ENCODE measurements at places on chromosomes 3 and 15. TPM values are rescaled to one million over a fixed set of nuclear protein-coding genes. Genes with fewer than 3 reads are reported as not detected.

- DNase-seq, result no peak
These were observed 768.7 kb downstream of the TBL1XR1 start for GRCh38 chr3:176428552-176428951.

The ZNF860 gene
- total RNA-seq, result 2.8 TPM

- DNase-seq, result no peak
These were observed 94.6 kb upstream of the PLXNA1 start for GRCh38 chr3:126888186-126888760.

DNA sequence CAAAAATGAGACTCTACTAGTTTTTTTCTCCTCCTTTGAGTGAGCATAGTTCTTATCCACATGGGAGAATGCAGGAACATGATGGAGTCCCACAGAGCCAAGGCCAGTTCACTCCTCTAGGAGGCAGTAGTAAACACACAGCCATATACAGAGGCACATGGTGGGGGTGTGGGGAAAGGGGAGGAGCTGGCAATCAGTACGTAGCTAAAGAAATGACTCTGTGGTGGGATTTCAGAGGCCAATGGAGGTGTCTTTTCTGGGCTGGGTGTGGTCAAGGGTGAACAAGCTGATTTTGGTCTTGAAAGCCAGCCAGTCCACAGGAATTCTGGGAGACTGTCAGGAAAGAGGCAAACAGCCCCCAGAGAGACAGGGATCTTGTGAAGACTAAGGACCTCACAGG lies 6.6 kb upstream of the RAB11A start:
- DNase-seq, result no peak

GRCh38 chr3:40939741-40940130 lies 259.6 kb upstream of the CTNNB1 start:
- no peak for DNase-seq

The PPARG gene
- 0.94 TPM for total RNA-seq

The FOXP1 gene
- total RNA-seq, result 168 TPM

The SH3GL3 gene
- 186 TPM for total RNA-seq

The TRIM42 gene
- not detected for total RNA-seq

The LRTM1 gene
- not detected for total RNA-seq

DNA sequence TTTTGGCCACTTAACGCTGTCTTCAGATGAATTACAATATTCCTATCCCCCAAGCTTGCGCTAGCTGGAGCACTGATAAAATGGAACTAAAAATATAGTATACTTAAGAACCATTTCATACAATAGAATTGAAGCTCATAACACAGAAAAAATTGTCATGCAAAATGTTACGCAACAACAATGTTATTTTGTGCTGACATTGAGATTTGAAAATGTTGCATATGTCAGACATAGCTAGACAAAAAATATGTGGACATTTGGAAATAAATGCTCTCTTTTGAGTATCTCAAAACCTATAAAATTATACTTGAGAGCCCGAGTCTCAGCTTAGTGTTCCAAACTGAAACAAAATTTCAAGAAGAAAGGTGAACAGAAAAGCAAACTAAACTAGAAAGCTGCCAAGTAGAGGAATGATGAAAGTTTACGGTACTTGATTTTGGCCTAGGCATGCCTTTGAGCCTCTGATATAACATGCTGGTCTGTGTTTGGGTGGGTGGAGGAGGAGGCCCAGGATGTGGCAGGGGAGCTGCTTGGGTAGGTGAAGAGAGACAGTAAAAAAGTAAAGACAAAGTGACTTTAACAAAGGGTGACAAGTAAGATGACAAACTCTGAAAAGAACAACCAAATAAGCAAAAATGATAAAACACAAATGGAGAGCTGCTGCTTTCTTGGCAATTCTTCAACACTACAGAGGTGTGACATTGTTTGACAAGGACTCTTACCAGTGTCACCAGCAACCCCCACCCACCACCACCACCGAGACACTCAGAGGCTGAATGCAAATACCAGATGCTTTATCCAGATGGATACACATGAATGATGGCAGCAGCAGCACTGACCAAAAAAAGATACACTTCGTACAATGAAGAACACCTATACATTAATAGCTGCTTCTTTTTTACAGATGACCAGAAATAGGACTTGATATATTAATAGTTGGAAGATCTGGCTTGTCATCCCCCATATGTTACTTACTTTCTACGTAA lies 129.3 kb upstream of the FEZF2 start:
- no peak for DNase-seq

The UQCC5 gene
- total RNA-seq, result 4.1 TPM

DNA sequence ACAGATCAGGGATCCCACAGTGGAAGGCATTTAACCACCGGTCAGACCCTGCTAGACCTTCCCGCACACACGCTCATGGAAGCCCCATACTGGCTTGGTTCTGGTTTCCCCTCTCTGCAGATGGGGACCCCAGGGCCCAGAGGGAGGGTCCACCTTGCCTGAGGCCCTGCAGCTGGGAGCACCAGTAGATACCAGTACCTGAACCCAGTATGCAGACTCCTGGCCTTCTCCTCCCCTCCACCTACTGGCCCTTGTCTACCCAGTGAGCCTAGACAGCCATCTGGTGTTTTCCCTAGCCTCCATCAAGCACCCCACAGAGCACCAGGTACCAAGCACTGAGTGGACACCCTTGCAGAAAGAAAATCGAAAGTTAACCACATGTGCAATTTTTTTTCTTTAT lies 65.1 kb downstream of the MEGF11 start:
- no peak for DNase-seq

The LRRC57 gene
- total RNA-seq, result 16.2 TPM

- DNase-seq, result no peak
These were observed 238.1 kb downstream of the LPP start for GRCh38 chr3:188392076-188392475.

- DNase-seq, result no peak
These were observed 37.5 kb upstream of the IQSEC1 start for GRCh38 chr3:13110678-13111116.

DNA sequence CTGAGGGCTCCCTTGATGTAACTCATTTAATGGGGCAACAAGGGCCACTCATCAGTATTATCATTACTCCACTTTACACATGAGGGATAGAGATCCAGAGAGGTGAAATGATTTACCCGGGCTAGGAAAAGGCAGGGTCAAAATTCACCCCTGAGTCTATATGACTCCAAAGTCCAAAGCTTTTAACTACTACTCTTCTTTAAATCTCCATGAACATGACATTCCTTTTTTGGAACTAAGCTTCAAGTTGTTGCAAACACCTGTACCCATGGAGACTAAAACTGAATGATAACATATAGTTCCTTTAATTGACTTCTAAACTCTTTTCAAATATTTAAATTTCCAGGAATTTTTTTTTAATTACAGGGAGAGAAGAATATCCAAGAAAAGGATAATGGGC lies 292.9 kb upstream of the GADL1 start:
- DNase-seq, result no peak

DNA sequence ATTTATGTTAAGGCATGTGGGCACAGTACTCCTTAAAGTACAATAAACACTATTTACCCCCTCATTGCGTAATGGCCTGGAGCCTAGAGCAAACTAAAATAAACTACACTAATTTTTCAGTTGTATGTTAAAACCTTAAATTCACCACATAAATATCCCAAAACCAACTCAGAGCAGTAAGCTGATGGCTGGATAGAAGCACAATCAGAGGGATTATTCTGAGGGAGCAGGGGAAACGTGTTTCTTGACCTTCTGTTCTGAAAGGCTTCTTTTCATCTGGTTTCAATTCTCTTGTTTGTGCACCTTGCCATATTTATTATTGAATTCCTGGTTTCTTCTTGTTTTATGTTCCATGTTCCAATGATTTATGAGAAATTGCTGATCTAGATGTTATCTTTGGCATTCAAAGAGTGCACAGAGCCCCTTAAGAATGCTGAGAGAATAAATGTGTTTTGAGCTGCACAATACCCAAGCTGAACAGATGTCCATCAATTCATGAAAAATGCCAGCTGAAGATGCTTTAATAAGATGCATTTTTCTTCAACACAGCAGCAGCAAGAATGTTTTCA lies 29.6 kb downstream of the RPL22L1 start:
- DNase-seq, result no peak

The NDN gene
- 76.4 TPM for total RNA-seq

- no peak for DNase-seq
These were observed 43.2 kb downstream of the MAP2K5 start for GRCh38 chr15:67585681-67586080.

- DNase-seq, result no peak
These were observed 156.7 kb downstream of the KLF13 start for GRCh38 chr15:31483053-31483985.

The DPPA2 gene
- not detected for total RNA-seq

- DNase-seq, result no peak
These were observed 117.2 kb upstream of the LRIG1 start for GRCh38 chr3:66618066-66618465.

DNA sequence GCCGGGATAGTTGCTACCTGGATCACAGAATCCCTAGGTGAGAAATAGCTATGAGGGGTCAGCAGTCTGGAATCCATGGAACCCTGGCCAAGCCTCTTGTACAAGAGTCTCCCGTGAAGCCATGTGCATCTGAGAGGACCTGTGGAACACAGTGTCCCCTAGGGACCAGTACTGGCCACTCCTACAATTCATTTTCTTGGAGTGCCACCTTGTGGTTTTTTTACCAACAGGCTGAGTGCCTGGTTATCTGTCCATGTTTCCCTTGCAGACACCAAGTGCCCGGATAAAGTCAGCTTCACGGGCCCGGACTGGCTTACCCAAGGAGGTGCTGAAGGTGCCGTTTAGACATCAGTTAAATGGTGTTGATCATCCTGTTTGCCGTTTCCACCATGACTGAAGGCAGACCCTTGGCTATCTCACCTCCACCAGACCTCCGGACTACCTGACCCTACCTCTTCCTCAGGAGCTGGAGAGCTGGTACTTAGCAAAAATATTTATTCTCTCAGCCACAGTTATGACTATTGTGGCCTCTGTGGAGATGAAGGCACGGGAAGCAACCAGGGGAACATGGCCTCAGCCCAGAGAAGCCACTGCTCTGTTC lies 93.9 kb downstream of the RBPMS2 start:
- DNase-seq, result no peak

GRCh38 chr3:38036906-38037305 lies 2.1 kb upstream of the DLEC1 start:
- DNase-seq, result no peak

DNA sequence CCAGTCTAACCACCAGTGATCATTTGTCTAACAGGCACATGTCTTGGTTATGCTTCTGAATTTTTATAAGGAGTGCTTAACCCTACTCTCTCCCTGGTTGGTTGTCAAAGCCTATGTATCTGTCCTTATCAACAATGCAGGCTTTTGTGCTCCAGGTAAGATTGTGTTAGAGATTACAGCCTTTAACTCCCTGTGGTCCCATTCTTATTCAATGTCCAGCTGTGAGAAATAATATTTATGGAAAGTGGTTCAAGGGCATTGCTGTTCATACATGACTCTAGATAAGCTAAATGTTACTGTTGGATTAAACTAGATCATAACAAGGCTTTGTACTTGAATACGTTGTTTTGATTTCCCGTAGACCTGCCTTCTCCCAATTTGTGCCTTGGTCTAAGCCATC lies 146.1 kb upstream of the TSC22D2 start:
- DNase-seq, result no peak

- no peak for DNase-seq
These were observed 158.0 kb downstream of the CDIN1 start for GRCh38 chr15:36737430-36737891.

The NLGN1 gene
- 126 TPM for total RNA-seq

- no peak for DNase-seq
These were observed 30.5 kb downstream of the CA12 start for GRCh38 chr15:63351170-63351569.

- no peak for DNase-seq
These were observed 27.9 kb upstream of the GP9 start for GRCh38 chr3:129032716-129033115.

The FMN1 gene
- 3.9 TPM for total RNA-seq

DNA sequence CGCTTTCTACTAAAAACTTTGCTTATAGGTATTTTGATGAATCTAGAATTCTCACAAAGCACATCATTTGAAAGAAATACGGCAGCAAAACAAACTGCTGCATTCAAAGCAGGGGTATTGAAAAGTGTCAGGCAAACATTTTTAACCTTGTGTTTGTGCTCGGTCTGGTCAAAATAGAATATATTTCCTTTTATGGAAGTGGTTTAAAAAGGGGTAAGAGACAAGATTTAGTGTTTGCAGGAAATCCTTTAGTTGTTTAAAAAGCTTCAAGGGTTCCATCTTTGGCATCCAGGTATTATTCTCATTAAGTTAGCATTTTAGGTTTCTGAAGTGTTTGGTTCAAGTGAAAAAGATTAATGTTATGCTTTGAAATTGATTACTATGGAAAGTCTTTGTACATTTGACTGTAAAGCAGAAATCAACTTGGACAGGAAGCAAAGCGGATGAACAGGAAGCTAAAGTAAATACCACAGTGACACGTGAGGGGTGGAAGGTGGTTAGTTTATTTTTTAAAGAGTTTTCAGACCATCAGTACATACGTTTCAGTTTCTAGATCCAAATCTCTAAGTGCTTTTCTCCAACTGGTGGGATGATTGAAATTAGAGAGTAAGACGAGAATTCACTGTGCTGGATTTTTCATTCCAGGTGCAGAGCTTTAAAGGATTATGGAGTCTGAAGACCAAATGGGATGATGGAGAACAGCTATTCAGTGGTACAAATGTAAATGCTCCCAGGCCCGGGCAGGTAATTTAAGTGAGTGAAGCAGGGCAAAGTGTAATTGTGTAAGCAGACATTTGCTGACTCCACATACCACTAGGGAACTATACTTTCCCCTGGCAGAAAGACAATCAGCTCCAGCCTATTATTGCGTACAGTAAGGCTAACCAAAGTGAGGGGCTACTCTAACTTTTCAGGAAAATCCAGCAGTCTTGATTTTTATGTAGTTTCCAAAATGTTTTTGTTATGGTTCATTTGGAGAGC lies 341.8 kb upstream of the TBL1XR1 start:
- no peak for DNase-seq

DNA sequence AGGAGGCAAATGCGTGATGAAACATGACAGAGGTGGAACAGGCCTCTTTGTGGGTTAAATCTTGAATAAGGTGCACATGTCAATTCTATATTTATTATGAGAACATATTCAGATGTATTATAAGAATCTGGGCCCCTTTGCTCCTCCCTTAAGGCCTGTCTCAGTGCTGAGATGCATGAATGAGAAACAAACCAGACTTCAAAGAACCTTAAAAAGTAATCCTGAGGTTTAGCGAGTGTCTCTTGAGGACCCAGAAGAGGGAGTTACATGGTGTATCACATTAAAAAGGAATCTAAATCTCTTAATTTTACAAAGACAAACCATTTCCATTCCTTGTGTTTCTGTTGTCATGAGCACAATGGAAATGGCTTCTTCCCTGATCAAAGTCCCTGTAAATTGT lies 170.9 kb upstream of the TBC1D5 start:
- no peak for DNase-seq

Measured in occipital lobe (tissue), 3 donors.